GM04503 (cell line): ENCODE measurements at places on chromosomes 16 and 17.

DNA sequence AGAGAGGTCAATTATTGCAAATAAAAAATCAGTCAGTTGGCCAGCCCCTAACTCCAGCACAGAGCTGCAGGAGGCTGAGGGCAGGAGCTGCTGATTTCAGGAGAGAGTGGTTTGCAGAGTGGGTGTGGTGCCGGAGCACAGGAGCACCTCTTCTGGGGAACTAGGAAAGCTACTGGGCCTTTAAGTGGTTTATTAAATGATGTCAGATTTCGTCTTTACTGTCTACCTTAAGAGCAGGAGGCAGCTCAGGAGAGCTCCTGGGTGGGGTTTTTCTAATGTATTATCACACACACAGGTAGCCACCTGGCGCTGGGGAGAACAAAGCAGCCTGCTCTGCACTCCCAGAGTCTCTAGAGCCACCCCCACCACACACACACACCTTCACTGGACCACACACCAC, 11.5 kb upstream of the HAS3 start:
- DNase-seq = no peak

DNA sequence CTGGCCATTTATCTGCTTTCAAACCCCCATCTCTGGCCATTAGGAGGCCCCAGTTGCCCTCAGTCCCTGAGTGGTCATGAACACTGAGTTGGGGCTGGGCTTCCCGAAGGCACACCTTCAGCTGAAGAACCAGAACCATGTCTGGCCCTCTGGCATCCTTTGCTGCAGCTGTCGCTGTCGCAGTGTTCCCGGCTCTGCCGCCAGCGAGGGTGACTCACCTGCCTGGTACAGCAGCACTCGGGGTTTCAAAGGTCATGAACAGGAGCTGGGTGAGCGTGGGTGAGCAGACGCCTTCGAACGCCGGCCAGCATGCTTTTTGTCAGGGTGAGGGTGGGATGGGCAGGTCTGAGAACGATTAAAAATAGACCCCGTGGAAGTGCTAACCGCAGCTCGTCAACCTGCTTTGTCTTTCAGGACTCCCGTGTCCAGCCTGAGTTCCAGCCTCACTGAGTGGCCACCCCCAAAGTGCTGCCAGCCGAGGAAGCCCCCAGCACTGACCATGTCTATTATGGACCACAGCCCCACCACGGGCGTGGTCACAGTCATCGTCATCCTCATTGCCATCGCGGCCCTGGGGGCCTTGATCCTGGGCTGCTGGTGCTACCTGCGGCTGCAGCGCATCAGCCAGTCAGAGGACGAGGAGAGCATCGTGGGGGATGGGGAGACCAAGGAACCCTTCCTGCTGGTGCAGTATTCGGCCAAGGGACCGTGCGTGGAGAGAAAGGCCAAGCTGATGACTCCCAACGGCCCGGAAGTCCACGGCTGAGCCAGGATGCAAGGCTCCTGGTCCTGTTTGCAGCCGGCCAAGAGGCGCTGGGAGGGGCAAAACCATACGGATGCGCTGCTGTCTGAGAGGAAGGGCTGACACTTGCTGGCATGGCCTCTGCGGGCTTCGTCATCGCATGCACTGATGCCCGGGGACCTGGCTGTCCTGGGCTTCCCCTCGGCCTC, 7.6 kb downstream of the SNN start:
- no peak for DNase-seq

GRCh38 chr16:19123535-19124178, 9.9 kb downstream of the ITPRIPL2 start:
- no peak for DNase-seq

DNA sequence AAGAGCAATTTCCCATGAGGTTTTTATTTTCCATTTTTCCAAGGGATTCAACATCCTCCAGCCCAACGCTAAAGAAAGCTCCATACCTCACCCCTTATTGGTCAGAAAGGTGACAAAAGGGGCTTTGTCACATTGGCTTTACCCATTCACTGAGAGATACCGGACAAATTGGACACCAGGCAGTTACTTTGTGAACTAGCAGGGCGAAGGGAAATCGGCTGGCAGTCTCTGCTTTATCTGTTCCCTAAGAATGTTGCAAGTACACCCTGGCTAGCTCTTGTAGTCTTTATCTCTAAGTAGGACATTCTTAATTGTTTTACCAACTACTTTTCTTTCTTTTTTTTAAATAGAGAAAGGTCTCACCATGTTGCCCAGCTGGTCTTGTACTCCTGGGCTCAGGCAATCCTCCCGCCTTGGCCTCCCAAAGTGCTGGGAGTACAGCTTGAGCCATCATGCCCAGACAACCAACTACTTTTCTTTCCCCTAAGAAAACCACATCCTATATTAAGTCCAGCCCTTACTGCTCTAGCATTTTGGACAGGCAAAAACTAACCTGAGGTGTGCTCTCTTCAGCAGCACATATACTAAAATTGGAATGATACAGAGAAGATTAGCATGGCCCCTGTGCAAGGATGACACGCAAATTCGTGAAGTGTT, 16.8 kb downstream of the PRPSAP1 start:
- DNase-seq = no peak

DNA sequence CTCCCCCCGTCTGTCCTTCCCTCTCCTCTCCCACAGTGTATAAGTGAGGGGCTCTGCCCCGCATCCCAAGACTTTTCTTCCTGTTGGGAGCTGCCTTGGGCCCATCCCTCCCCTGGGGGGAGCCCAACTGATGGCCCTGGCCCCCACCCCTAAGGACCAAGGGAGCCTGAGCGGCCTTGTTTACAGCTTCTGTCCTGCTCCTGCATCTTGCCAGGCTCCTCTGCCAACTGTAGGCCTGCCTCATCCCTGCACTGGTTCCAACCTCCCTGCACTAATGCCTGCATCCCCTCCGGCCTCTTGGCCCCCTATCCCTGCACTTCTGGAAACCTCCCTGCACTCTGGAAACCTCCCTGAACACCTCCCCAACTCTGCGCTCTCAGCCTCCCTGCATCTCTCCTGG, 1.4 kb upstream of the PAGR1 start:
- DNase-seq = no peak
